ENCODE measurements at places on chromosomes 6 and 20.
A peak's percentile ranks its signal among the peaks of the same experiment; 100 is the strongest.

- DNase-seq = no peak
Measured at GRCh38 chr6:15507221-15507620, 155.6 kb downstream of the DTNBP1 start.

DNA sequence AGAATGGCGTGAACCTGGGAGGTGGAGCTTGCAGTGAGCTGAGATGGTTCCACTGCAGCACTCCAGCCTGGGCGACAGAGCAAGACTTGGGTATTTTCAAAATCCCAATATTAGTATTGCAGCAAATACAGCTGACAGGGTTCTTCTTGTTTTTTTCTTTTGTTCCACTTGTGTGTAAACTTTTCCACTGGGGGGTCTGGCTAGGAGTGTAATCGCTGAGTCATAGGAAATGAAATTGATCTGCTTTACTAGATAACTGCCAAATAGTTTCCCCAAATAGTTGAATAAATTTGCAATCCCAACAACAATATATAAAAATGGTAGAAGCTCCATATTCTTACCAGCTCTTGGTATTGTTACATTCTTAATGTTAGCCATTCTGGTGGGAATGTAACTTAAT lies 526.0 kb upstream of the SOX4 start:
- no peak for DNase-seq

DNA sequence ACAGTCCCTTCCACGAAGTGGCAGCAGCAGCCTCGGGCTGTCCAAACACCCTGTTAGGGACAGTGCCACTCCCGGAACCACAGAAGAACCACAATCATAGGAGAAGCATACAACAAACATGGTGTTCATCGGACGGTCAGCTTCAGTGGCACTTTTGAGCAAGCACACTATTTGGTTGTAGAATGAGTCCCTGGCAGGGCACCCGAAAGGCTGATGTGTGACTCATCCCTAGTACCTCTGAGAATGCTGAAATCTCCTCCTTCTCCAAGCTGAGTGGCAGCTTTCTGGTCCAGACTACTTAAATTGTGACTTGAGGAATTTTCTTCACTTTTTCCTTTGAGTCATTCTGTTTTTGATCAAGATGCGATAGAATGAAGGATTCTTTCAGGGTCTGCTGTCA lies 282.5 kb downstream of the ESR1 start:
- peak; percentile 49 for DNase-seq

- DNase-seq = no peak
Measured at GRCh38 chr20:56773749-56774148, 144.6 kb downstream of the TFAP2C start.

DNA sequence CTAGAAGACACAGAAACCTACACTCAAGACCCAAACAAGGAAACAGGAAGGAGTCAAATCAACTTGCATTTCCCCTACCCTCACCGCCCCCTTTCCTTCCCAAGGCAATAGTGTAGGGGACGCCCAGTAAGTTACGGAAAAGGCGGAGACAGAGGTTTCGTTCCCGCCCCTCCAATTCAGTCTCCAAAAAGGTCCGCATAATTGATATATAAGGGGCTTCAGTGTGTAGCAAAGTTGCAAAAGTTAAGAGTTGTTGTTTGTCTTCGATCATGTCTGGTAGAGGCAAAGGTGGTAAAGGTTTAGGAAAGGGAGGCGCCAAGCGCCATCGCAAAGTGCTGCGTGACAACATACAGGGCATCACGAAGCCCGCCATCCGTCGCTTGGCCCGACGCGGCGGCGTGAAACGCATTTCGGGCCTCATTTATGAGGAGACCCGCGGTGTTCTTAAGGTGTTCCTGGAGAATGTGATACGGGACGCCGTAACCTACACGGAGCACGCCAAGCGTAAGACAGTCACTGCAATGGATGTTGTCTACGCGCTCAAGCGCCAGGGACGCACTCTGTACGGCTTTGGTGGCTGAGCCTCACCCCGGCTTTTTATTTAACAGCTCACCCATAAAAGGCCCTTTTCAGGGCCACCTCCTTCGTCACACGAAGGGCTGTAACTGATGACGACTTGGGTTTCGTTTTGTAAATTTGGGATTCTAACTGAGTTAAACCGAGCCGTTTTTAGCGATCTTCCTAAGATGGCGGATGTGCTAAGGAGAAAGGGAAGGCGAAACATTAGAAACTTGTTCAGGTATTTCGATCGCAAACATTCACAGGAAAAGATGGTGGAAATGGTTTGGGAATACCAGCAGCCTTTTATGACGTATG lies 124.6 kb upstream of the BTN3A2 start:
- peak; percentile 45 for DNase-seq

GRCh38 chr6:6826095-6826901 lies 237.8 kb downstream of the LY86 start:
- peak; percentile 45 for DNase-seq

DNA sequence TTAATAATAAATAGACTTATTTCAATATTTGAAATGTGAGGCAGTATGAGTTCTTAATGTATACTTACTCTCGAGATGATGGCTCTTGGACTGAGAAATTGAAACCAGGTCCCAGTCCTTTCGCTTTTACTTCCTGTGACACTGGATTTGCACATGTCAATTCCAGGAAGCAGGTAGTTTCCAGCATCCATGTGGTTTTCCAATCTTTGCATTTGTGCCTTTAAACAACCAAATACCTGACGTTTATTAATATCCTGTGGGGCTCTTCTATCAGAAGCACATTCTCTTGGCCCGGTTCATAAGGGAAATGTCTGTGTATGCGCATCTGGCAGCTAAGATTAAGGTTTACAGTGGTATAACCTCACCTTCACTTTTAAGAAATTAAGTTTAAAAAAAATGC lies 13.1 kb downstream of the UTRN start:
- DNase-seq = no peak

- no peak for DNase-seq
Measured at GRCh38 chr6:111464184-111464583, 18.8 kb downstream of the REV3L start.

GRCh38 chr6:109874621-109875020 lies 103.5 kb upstream of the GPR6 start:
- no peak for DNase-seq

- peak; percentile 84 for DNase-seq
Measured at GRCh38 chr6:44475779-44476434, 88.4 kb downstream of the CDC5L start.

Data from kidney tubule cell (primary cell).